ENCODE measurements at places on chromosomes 2 and 18.

DNA sequence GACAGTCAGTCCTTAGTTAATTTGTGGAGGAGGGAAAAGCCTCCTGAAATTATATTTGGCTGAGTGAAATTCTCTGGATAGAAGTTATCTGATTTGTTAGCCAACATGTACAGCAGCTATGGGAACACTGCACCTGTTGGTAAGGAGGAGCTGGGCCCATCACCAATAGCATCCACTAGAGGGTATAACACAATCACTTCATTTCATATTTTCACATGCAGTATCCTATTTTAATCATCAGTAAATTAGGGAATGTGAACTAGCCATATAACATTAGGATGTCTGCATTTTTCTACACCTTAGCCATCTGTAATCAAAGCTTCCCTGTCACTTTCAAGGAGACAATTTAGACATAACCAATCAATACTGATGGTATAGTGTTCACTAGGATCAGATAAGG lies 818.4 kb upstream of the CDH2 start:
- H3K36me3 ChIP-seq, result no peaks in the 10 kb centered on the region
- H3K27ac ChIP-seq, result no peak overlapping the region
- H3K4me1 ChIP-seq, result no peaks in the 10 kb centered on the region
- no peaks in the 10 kb centered on the region for H3K27me3 ChIP-seq
- DNase-seq, result no peak

DNA sequence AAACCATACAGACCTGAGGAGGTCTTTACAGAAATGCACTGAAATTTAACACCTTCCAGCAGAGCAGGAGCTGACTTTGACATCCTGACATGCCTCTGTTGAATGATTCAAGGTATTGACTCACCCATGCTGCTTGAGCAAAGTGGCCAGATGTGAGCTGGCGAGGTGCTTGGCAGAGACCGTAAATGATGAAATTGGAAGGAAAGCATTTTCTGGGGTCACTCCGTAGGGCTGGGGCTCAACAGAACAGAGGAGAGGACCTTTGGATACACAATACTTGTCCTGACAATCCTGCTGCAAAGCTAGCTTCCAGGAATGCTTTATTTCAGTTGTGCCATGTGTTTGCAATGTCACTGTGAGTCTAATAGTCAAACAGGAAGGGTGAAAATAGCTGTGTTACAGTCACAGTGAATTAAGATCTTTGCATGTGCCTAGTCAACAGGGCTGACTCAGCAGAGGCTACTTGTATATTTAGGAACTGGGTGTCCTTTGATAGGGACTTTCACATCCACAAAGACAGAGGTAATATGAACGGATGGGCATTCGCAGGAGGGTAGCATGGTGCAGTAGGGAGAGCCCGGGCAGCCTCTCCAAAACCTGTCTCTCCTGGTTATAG lies 31.6 kb upstream of the NCK2 start:
- peaks cover 2% of the 10 kb centered on the region for H3K27me3 ChIP-seq
- H3K4me1 ChIP-seq, result no peaks in the 10 kb centered on the region
- H3K36me3 ChIP-seq, result no peaks in the 10 kb centered on the region
- H3K4me3 ChIP-seq, result no peak overlapping the region
- no peak overlapping the region for H3K27ac ChIP-seq

- H3K4me3 ChIP-seq, result no peak overlapping the region
- H3K4me1 ChIP-seq, result peaks cover 1% of the 10 kb centered on the region
- H3K27me3 ChIP-seq, result peaks cover 51% of the 10 kb centered on the region
- no peaks in the 10 kb centered on the region for H3K36me3 ChIP-seq
Observed at GRCh38 chr2:66445076-66445924, 10.4 kb downstream of the MEIS1 start.

GRCh38 chr2:69774984-69775982 lies 33.3 kb downstream of the ANXA4 start:
- peaks cover 5% of the 10 kb centered on the region for H3K36me3 ChIP-seq
- H3K27me3 ChIP-seq, result no peaks in the 10 kb centered on the region
- H3K4me3 ChIP-seq, result peak overlapping the region; percentile 4
- peak; percentile 25 for DNase-seq
- H3K27ac ChIP-seq, result peak overlapping the region; percentile 74

DNA sequence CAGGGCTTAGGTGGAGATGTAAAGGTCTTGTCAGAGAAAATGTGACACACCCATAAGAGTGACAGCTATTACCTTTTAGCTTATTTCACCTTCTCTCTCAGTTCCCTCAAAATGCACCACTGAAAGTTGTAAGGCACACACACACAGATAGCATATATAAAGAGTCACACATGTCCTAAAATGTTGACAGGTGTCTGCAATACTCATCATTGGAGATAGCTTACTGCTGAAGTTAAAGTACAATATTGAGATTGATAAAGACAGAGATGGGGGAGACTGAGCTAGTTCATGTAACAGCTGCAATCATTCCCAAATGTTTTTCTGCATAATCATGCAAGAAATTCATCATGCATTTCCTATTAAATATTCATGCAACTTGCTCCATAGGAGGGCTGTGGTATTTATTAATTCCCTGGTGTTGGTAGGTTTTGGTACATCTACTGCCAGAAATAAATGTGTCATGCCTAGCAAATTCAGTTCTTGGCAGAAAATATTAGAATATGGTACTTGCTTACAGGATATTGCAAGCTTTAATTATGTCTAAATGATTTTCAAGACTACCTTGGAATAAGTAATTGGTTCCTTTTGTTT lies 118.8 kb upstream of the RBMS1 start:
- no peaks in the 10 kb centered on the region for H3K27me3 ChIP-seq
- H3K36me3 ChIP-seq, result peaks cover 3% of the 10 kb centered on the region

DNA sequence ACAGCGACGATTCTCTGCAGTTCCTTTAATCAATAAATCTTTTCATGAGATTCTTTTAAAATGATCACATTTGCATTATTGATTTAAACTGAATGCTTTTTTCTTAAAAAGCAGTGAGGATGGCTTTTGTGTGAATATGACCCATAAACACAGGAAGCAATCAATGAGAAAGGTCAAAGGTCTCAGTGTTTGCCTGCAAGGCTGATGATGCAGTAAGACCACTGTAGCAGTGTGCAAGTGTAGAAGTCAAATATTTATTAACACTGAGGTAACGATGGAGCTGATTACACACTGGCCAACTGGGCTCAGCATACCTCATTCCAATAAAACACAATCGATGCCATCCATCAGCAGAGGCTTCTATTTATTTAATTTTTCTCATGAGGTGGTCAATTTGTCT lies 633.5 kb downstream of the DCDC2C start:
- no peak for DNase-seq
- no peaks in the 10 kb centered on the region for H3K27me3 ChIP-seq
- no peaks in the 10 kb centered on the region for H3K36me3 ChIP-seq
- H3K4me3 ChIP-seq, result no peak overlapping the region
- H3K4me1 ChIP-seq, result no peaks in the 10 kb centered on the region

- H3K27ac ChIP-seq, result no peak overlapping the region
- H3K4me3 ChIP-seq, result no peak overlapping the region
- H3K4me1 ChIP-seq, result no peaks in the 10 kb centered on the region
- H3K36me3 ChIP-seq, result no peaks in the 10 kb centered on the region
- H3K27me3 ChIP-seq, result peaks cover 4% of the 10 kb centered on the region
- no peak for DNase-seq
Observed at GRCh38 chr18:5912566-5912965, 17.2 kb upstream of the TMEM200C start.

DNA sequence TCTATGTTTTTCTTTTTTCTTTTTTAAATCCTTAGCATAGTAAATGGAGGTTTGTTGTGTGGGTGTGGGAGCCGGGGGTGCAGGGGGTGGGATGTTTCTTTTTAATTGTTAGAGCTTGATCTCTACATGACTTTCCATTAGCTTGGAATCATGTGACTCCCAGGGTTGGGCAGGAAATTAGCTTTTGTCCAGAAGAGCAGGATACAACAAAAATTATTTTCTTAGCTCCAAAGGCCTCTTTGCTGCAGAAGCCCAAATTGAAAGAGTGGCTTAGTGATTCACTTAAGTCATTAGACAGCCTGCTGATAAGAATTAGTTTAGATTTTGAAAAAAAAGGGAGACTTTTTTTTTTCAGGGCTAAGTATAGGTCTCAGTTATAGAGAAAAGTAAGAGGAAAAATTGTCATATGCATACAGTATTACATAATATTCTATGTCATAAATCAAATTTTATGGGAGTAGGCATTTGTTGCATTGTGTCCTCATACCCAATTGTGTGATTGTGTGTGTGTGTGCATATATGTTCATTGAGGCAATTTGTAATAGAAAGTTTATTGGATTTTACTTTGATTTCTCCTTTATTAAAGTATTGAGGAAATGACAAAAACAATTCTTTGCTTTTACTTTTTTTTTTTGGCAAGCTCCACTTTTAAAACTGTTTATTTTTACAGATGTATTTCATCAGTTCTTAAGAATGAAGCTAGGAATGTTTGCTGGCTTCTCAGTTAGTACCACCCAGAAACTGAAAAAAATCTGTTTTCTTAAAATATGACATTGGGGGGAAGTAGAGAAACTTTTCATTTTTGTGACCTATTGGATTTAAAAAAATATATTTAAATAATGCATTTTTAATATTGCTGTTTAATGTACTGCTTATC lies 47.4 kb downstream of the TSPYL6 start:
- no peak for DNase-seq
- H3K4me3 ChIP-seq, result no peak overlapping the region
- H3K4me1 ChIP-seq, result no peaks in the 10 kb centered on the region
- H3K27ac ChIP-seq, result no peak overlapping the region

DNA sequence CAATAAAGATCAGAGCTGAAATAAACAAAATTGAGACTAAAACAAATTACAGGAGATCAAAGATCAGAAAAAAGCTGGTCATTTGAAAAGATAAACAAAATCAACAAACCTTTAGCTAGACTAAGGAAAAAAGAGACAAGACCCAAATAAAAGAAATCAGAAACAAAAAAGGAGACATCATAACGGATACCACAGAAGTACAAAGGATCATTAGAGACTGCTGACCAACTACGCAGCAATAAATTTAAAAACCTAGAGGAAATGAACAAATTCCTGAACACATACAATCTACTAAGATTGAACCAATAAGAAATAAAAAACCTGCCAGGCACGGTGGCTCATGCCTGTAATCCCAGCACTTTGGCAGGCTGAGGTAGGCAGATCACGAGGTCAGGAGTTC lies 33.7 kb downstream of the USP34 start:
- H3K27me3 ChIP-seq, result no peaks in the 10 kb centered on the region
- no peak overlapping the region for H3K27ac ChIP-seq
- DNase-seq, result no peak
- H3K4me3 ChIP-seq, result no peak overlapping the region
- H3K36me3 ChIP-seq, result peaks cover 23% of the 10 kb centered on the region

DNA sequence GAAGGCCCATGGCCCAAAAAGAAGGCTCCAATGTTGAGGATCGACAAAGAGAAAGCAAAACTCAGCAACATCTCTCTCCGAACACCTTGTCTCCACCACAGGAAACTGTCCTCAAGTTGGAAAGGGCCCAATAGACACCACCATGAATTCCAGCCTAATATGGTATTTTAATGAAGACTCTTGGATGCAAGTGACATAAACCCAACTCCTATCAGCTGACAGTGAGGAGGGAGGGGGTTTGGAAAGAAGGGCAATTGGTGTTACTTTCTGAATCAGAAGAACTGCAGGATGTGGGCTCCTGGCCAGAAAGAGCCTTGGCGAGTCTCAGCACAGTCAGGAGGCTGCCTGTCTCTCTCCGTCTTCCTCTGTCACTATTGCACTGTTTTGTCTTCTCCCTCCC lies 40.3 kb upstream of the SIGLEC15 start:
- peaks cover 4% of the 10 kb centered on the region for H3K4me1 ChIP-seq
- H3K27me3 ChIP-seq, result peaks cover 4% of the 10 kb centered on the region
- no peak for DNase-seq
- H3K4me3 ChIP-seq, result no peak overlapping the region

GRCh38 chr2:119760237-119760955 lies 674 bp downstream of the PTPN4 start:
- H3K36me3 ChIP-seq, result no peaks in the 10 kb centered on the region
- H3K4me1 ChIP-seq, result peaks cover 70% of the 10 kb centered on the region
- peak overlapping the region; percentile 87 for H3K4me3 ChIP-seq

- no peak for DNase-seq
- no peaks in the 10 kb centered on the region for H3K36me3 ChIP-seq
- no peaks in the 10 kb centered on the region for H3K4me1 ChIP-seq
- no peak overlapping the region for H3K27ac ChIP-seq
- H3K4me3 ChIP-seq, result no peak overlapping the region
Observed at GRCh38 chr18:75845413-75845812, 417.9 kb upstream of the SMIM21 start.

DNA sequence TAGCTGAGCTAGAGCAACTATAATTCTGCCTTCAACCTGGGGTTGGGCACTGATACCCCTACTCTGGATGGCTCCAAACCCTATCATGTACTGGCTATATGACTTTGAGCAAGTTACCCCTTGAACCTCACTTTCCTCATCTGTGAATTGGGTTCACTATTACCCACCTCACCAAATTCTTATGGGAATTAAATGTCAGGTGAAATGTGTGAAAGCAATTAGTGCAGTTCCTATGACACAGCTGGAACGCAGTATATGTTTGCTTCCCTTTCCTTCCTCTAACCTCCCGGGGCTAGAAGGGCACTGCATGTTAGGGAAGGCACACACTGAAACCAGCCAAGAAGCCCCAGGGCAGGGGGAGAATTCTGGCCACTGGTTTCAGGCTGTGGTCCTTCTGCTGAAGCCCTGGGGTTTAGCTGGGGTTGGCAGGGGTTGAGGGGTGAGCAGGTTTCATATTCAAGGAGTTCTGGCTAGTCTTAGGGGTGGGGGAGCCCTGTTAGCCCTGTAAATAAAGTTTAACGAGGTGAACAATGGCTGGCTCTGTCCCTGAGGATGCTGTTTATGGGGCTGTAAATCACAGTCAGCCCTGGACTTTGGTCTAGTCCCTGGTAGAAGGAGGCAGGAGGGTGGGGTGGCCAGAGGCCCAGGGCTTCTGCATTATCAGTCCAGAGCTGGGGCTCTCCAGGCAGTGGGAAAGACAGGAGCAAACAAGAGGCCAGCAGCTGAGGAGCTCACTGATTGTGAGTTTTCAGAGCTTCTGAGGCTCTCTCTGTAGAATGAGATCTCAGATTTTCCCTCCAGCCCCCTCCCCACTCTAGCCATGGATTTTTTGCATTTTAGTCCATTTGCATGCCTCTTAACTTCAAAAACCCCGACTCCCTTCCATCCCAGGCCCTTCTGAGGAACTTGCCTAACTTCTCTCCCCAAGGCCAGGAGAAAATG lies 8.0 kb downstream of the PKDCC start:
- H3K27me3 ChIP-seq, result peaks cover 14% of the 10 kb centered on the region
- no peak for DNase-seq
- no peaks in the 10 kb centered on the region for H3K36me3 ChIP-seq

GRCh38 chr2:174461221-174461620 lies 25.6 kb downstream of the GPR155 start:
- no peaks in the 10 kb centered on the region for H3K4me1 ChIP-seq
- no peak overlapping the region for H3K27ac ChIP-seq
- no peak for DNase-seq
- no peaks in the 10 kb centered on the region for H3K27me3 ChIP-seq

DNA sequence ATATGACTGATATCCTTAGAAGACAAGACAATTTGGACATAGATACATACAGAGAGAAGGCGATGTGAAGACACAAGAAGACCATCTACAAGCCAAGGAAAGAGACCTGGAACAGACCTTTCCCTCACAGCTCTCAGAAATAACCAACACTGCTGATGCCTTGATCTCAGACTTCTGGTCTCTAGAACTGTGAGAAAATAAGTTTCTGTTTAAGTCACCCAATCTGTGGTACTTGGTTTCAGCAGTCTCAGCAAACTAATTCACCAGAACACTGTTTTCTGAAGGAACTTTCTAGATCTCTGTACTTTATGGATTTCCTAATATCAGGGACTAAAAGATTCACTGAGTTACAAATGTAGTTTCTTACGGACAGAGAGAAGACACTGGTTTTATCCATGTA lies 58.8 kb downstream of the NAB1 start:
- H3K27me3 ChIP-seq, result peaks cover 2% of the 10 kb centered on the region
- no peak overlapping the region for H3K27ac ChIP-seq
- no peak for DNase-seq
- peaks cover 8% of the 10 kb centered on the region for H3K4me1 ChIP-seq

GRCh38 chr2:134370655-134371445 lies 117.0 kb downstream of the MGAT5 start:
- no peak for DNase-seq
- H3K27ac ChIP-seq, result no peak overlapping the region
- H3K4me1 ChIP-seq, result peaks cover 25% of the 10 kb centered on the region
- H3K36me3 ChIP-seq, result peaks cover 15% of the 10 kb centered on the region

Measured in activated naive CD8-positive, alpha-beta T cell treated with anti-CD3 and anti-CD28 coated beads, Interleukin-2, amount 50 U/mL, for 24 hours (primary cell).